Left lung (tissue), 14 donors: ENCODE measurements at places on chromosomes 2 and 18. TPM values are rescaled to one million over a fixed set of nuclear protein-coding genes. Genes with fewer than 3 reads are reported as not detected.

- H3K36me3 ChIP-seq = no peaks in the 10 kb centered on the region
- H3K4me3 ChIP-seq = no peak overlapping the region
- no peaks in the 10 kb centered on the region for H3K4me1 ChIP-seq
- no peak for DNase-seq
- H3K27me3 ChIP-seq = peaks cover 40% of the 10 kb centered on the region
These were observed 61.8 kb downstream of the FAM168B start for GRCh38 chr2:131031431-131031841.

GRCh38 chr2:227818675-227819397, 5.2 kb downstream of the CCL20 start:
- H3K27ac ChIP-seq = peak overlapping the region; percentile 90
- H3K4me1 ChIP-seq = peaks cover 8% of the 10 kb centered on the region
- no peaks in the 10 kb centered on the region for H3K27me3 ChIP-seq
- DNase-seq = peak; percentile 72
- no peak overlapping the region for H3K4me3 ChIP-seq

EMILIN1 gene
- total RNA-seq = 151 TPM

DNA sequence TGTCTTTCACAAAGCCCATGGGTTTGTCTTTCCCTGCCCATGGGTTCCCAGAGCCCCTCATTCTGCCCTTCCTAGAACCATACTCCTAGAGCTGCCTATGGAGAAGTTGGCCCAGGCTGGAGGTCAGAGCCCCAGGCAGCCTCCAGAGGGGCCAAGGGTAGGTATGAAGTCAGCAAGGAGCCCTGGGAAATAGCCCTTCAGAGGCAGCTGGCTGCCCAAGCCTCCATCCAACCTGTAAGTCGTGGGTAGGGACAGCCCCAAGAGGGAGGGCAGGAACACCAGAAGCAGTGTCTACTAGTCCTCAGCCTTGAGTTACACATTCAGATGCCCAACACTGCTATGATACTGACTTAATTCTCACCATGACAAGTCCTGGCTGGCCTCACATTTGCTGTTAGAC, 49.5 kb downstream of the TMEM247 start:
- DNase-seq = no peak
- no peak overlapping the region for H3K27ac ChIP-seq
- H3K4me3 ChIP-seq = no peak overlapping the region
- H3K4me1 ChIP-seq = no peaks in the 10 kb centered on the region
- no peaks in the 10 kb centered on the region for H3K36me3 ChIP-seq

GBX2 gene
- not detected for total RNA-seq

- H3K27me3 ChIP-seq = no peaks in the 10 kb centered on the region
- no peak for DNase-seq
- no peak overlapping the region for H3K27ac ChIP-seq
- no peaks in the 10 kb centered on the region for H3K36me3 ChIP-seq
- no peaks in the 10 kb centered on the region for H3K4me1 ChIP-seq
These were observed 85.8 kb upstream of the MSH6 start for GRCh38 chr2:47697000-47697601.

GRCh38 chr18:36186461-36187192, 670 bp upstream of the MOCOS start:
- H3K27ac ChIP-seq = peak overlapping the region; percentile 63
- H3K4me3 ChIP-seq = peak overlapping the region; percentile 74
- no peaks in the 10 kb centered on the region for H3K36me3 ChIP-seq
- no peak for DNase-seq
- H3K27me3 ChIP-seq = no peaks in the 10 kb centered on the region

- H3K27me3 ChIP-seq = no peaks in the 10 kb centered on the region
- no peaks in the 10 kb centered on the region for H3K4me1 ChIP-seq
- no peak for DNase-seq
- no peak overlapping the region for H3K27ac ChIP-seq
- no peak overlapping the region for H3K4me3 ChIP-seq
These were observed 810.6 kb upstream of the PIK3C3 start for GRCh38 chr18:41144441-41144840.

- no peaks in the 10 kb centered on the region for H3K4me1 ChIP-seq
- H3K4me3 ChIP-seq = no peak overlapping the region
- H3K36me3 ChIP-seq = no peaks in the 10 kb centered on the region
- no peak for DNase-seq
These were observed 84.5 kb downstream of the POU3F3 start for GRCh38 chr2:104938231-104938941.

- H3K27ac ChIP-seq = no peak overlapping the region
- no peaks in the 10 kb centered on the region for H3K36me3 ChIP-seq
- no peak for DNase-seq
- no peaks in the 10 kb centered on the region for H3K27me3 ChIP-seq
These were observed 45.3 kb downstream of the PSMD14 start for GRCh38 chr2:161353543-161353942.

NRBP1 gene
- 85.4 TPM for total RNA-seq

CCDC121 gene
- 2.9 TPM for total RNA-seq

MLPH gene
- total RNA-seq = 296 TPM

GRCh38 chr18:34117319-34117718, 107.4 kb downstream of the NOL4 start:
- DNase-seq = peak; percentile 30
- no peak overlapping the region for H3K4me3 ChIP-seq
- H3K4me1 ChIP-seq = no peaks in the 10 kb centered on the region

- no peak overlapping the region for H3K4me3 ChIP-seq
- H3K36me3 ChIP-seq = no peaks in the 10 kb centered on the region
- H3K27ac ChIP-seq = no peak overlapping the region
These were observed 22.4 kb upstream of the TOGARAM2 start for GRCh38 chr2:28958689-28959088.

DNA sequence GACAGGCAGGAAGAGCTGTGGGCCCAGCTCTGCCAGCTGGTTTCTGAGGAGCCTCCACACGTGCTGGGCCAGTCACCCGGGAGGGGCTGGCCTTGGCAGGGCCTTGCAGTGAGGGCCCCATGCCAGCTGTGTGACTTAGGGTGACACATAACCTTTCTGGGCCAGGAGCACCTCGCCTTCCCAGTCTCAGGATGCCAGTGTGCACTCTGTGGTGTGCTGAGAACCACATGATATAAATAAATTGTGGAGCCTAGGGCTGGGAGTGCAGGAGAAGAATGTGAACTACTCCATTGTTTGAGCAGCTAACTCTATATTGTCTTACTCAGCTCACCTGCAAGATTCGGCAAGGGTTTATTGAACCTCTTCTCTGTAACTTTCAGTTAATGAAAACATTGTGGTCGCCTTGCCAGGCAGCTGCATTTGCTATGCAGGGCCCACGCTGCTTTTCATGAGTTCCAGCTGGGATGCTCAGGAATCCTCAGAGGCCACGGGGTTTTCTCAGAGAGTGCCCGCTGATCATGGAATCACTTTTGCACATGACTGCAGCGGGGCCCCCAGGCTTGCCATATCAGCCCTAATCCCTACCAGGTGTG, 222.3 kb downstream of the SH3RF3 start:
- H3K27ac ChIP-seq = no peak overlapping the region
- DNase-seq = peak; percentile 84
- H3K27me3 ChIP-seq = no peaks in the 10 kb centered on the region
- H3K4me3 ChIP-seq = no peak overlapping the region
- no peaks in the 10 kb centered on the region for H3K36me3 ChIP-seq

RAPH1 gene
- total RNA-seq = 74.7 TPM

- DNase-seq = no peak
- no peaks in the 10 kb centered on the region for H3K27me3 ChIP-seq
- peak overlapping the region; percentile 21 for H3K27ac ChIP-seq
- H3K4me1 ChIP-seq = peaks cover 24% of the 10 kb centered on the region
- no peak overlapping the region for H3K4me3 ChIP-seq
- H3K36me3 ChIP-seq = no peaks in the 10 kb centered on the region
These were observed 75.3 kb downstream of the STPG4 start for GRCh38 chr2:47079515-47080412.

DNA sequence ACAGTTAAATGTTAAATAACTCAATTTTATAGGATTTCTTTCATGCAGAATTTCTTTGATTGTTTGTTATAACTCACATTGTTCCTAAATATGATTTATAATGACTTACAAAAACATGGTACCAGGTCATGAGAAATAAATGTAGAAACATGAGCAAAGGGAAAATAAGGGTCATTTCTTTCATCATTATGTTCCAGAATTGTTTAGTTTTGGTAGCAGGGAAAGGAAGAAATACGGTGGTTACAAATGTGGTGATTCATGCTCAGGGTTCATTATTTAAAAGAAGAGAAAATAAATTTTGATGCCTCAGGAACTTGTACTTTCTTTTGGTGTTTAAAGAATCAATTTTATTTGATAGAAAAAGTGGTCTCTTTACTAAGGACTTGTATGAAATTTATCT, 4.4 kb downstream of the LYPD6B start:
- no peak overlapping the region for H3K4me3 ChIP-seq
- DNase-seq = no peak
- H3K4me1 ChIP-seq = peaks cover 6% of the 10 kb centered on the region
- no peak overlapping the region for H3K27ac ChIP-seq
- H3K36me3 ChIP-seq = no peaks in the 10 kb centered on the region

DNA sequence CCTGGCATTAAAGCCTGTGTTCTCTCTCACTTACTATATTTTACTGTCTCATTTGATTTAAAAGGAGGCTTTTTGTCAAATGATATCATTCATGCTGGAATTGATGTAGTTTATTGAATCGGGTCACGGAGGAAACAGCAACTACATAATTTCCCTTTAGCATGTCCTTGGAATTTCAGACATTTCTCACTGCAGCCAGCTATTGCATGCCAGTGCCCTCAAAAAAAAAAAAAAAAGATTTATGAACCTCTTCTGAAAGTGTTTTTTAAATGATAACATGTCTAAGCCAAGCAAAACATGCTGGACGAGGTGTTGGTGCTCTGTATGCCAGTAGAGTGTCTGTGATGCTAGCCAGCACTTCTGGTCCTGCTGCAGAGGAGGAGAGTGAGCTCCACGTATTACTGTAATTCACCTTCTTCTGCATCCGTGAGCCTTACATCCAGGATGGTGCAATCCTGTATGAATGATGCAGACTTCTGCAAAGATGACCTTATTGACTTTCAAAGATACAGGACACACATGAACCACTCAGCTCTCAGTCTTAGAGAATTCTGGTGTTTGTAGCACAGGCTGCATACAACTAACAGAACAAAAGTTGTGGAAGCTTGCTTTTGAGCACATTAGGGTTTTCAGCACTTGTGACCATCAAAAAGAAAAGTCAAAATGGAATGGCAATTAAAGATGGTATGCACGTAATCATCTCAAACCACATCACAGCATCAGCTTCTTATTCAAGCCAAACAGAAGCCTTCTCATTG, 31.1 kb downstream of the UGP2 start:
- DNase-seq = no peak
- no peak overlapping the region for H3K4me3 ChIP-seq
- H3K4me1 ChIP-seq = peaks cover 10% of the 10 kb centered on the region
- H3K36me3 ChIP-seq = peaks cover 24% of the 10 kb centered on the region
- H3K27ac ChIP-seq = no peak overlapping the region

DNA sequence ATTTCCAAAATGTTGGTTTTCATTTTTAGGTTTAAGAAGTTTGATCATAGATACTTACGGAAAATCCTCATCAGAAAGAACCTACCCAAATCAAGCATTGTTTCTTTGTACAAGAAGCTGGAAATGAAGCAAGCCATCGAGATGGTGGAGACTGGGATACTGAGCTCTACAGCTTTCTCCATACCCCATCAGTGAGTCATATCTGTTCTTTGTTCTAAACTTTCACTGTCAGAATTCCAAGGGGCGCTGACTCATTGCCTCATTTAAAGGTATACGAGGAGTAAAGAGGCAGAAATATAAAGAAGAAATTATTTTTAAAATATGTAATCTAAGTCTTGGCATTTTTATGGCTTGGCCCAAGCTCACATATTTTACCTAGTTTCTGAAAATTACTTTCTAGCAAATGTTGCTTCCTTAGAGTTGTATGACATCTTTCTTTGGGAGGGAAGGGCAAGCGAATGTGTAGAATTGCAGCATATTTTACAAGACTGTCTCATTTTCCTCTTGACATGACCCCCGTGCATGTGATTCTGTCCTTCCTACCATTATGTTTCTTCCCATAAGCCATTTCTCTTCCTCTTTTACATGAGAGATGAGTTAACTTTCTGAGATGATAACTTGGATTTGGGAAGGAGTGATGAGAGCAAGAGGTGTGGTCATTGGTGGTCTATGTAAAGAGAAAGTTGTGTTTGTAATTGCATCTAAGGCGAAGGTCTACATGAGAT, 41.2 kb downstream of the SLC9A4 start:
- no peak overlapping the region for H3K27ac ChIP-seq
- H3K27me3 ChIP-seq = no peaks in the 10 kb centered on the region
- no peak overlapping the region for H3K4me3 ChIP-seq
- DNase-seq = no peak
- no peaks in the 10 kb centered on the region for H3K4me1 ChIP-seq
- H3K36me3 ChIP-seq = no peaks in the 10 kb centered on the region

DNA sequence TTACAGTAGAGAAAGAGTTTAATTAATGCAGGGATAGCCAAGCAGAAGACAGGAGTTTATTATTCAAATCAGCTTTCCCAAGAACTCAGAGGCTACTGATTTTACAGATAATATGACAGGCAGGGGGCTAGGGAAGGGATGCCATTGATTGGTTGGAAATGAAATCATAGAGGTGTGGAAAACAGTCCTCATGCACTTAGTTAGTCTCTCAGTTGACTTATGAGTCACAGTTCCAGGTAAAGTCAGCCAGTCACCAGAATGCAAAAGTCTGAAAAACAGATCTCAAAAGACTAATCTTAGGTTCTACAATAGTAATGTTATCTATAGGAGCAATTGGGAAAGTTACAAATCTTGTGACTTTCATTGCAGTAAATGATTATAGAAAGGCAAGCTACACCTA, 676.4 kb upstream of the CHAC2 start:
- no peaks in the 10 kb centered on the region for H3K4me1 ChIP-seq
- H3K27me3 ChIP-seq = no peaks in the 10 kb centered on the region
- H3K36me3 ChIP-seq = no peaks in the 10 kb centered on the region
- H3K27ac ChIP-seq = no peak overlapping the region

DNA sequence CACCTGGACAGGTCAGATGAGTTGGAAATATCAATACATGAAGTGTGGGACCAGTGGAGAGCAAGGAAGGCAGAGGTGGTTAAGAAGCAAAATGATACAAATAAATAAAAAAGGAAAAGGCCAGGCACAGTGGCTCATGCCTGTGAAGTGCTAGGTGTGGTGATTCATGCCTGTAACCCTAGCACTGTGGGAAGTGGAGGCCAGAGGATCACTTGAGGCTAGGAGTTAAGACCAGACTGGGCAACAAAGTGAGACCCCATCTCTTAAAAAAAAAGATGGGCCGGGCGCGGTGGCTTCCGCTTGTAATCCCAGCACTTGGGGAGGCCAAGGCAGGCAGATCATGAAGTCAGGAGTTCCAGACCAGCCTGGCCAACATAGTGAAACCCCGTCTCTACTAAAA, 2.9 kb downstream of the STON1 start:
- H3K4me1 ChIP-seq = no peaks in the 10 kb centered on the region
- no peak overlapping the region for H3K27ac ChIP-seq
- no peak overlapping the region for H3K4me3 ChIP-seq
